ENCODE measurements at places on chromosomes 16 and 17.

DNA sequence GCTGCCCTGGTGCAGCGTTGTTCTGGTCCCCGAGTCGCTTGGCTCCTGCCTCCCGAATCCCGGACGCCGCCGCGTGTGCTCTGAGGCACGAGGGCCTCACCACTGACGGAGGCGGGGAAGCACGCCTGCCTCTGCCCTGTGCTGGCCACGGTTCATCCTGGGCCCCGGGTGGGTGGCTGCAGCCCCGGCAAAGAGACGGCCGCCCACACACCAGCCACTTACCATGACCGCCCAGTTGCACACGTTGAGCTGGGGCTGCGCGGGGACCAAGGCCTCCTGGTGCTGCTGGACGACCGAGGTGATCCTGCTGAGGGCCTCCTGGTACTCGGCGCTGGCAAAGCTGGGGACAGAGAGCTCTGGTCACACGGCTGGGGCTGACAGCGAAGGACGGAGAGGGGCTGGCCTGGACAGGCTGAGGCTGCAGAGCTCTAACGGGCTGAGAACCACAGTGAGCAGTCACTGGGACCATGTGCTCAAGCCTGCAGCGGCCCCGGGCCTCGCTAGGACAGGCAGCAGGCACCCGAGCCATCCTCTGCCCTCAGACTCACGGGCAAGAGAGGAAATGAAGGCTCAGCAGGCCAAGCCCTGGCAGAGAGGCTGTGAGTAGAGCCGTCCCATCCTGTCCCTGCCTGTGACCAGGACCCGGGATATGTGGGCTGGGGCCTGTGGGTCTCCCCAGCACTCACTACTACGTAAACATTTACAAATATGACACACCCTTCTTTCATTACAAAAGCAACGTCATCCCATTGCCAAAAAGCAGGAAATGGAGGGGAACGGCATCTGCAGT is 6.3 kb upstream of the APRT start:
- H3K27me3 ChIP-seq = no peaks in the 10 kb centered on the region
- H3K4me3 ChIP-seq = no peak overlapping the region
- H3K36me3 ChIP-seq = peaks cover 12% of the 10 kb centered on the region
- DNase-seq = no peak
- no peak overlapping the region for H3K27ac ChIP-seq

DNA sequence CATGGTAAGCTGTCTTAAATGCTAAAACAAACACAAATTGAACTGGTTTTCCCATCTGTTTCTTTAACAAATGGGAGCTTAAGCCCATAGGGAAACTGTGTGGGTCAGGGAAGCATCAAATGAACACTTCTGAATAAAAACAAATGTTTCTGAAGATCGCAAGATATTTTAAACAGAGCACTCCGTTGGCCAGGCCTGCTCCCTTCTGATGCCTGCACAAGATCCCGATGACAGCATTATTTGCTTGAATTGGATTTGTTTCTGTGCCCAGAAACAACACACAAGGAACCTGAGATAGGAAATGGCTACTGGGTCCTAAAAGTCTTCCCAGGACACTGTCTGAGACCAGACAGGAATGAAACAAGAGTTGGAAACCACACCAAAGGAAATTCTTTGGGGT is 425.8 kb upstream of the ZFHX3 start:
- H3K36me3 ChIP-seq = no peaks in the 10 kb centered on the region
- H3K27ac ChIP-seq = no peak overlapping the region
- no peaks in the 10 kb centered on the region for H3K4me1 ChIP-seq
- no peak for DNase-seq

- no peaks in the 10 kb centered on the region for H3K4me1 ChIP-seq
- H3K27ac ChIP-seq = no peak overlapping the region
- no peaks in the 10 kb centered on the region for H3K36me3 ChIP-seq
- H3K27me3 ChIP-seq = no peaks in the 10 kb centered on the region
- no peak overlapping the region for H3K4me3 ChIP-seq
These were observed 520.8 kb downstream of the HS3ST4 start for GRCh38 chr16:26212599-26212998.

- H3K27me3 ChIP-seq = peaks cover 5% of the 10 kb centered on the region
- DNase-seq = no peak
- no peaks in the 10 kb centered on the region for H3K4me1 ChIP-seq
- no peak overlapping the region for H3K4me3 ChIP-seq
These were observed 39.1 kb downstream of the ASPA start for GRCh38 chr17:3514873-3515272.

DNA sequence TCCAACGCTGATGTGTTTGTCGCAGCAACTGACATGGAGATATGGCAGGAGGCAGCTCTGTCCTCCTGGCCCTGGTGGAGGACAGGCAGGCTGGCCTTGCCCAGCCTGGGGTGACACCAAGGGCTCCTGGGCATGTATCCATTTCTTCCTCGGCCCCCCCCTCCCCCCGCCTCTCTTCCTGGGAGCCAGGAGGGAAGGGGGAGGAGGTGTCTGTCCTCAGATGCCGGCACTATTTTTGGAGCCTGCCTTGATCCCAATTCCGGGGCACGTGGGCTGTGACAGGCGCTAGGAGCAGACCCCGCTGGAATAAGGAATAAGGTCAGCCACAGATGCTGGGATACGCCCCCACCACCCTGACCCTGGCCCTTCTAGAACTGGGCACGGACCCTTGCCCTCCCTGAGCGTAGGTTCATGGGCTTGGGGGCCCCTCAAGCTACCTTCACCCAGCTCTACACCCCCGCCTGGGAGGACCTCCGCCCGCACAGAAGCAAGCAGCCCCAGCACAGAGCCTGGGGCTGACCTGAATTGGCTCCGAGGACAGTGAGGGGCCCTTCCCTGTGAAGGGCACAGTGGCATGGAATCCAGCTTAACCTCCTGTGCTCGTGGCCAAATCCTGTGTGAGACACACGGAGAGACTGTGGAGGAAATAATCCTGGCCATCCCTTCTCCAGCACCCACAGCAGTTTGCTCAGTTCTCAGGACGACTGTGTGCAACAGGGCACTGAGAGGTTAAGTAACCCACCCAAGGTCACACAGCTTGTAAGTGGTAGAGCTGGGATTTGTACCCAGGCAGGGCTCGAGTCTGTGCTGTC is 24.1 kb downstream of the SEC14L5 start:
- H3K36me3 ChIP-seq = no peaks in the 10 kb centered on the region
- H3K4me1 ChIP-seq = no peaks in the 10 kb centered on the region
- no peak overlapping the region for H3K4me3 ChIP-seq
- H3K27ac ChIP-seq = no peak overlapping the region

- no peak overlapping the region for H3K27ac ChIP-seq
- no peak for DNase-seq
- H3K27me3 ChIP-seq = no peaks in the 10 kb centered on the region
These were observed 30.3 kb downstream of the MEOX1 start for GRCh38 chr17:43631429-43631828.

DNA sequence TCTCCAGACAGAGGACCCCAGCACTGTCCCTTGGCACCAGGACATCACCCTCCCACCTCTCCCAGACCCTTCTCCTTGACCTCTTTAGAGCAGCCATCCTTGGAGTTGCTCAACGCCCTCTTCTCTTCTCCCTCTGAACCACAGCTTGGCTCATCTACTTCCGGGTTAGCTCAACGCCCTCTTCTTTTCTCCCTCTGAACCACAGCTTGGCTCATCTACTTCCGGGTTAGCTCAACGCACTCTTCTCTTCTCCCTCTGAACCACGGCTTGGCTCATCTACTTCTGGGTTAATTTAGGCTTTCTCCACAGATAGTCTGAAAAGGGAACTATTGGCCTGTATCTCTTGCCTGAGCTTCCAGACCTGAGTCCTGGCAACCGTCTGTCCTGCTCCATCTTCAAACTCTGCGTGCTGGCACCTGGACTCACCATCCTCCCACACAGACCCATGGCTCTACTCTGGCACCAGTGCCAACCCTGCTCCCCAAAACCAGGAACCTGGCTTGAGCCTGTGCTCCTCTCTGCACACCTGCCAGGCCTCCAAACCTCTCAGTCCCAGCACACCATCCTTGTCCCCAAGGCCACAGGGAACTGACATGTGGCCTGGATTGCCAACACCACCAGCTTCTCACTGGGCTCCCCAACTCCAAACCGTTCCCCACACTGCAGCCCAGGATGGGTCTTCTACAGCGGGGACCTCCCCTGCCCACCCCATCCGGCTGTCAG is 25.3 kb upstream of the FAAP100 start:
- DNase-seq = no peak
- H3K36me3 ChIP-seq = peaks cover 59% of the 10 kb centered on the region
- H3K27me3 ChIP-seq = no peaks in the 10 kb centered on the region

DNA sequence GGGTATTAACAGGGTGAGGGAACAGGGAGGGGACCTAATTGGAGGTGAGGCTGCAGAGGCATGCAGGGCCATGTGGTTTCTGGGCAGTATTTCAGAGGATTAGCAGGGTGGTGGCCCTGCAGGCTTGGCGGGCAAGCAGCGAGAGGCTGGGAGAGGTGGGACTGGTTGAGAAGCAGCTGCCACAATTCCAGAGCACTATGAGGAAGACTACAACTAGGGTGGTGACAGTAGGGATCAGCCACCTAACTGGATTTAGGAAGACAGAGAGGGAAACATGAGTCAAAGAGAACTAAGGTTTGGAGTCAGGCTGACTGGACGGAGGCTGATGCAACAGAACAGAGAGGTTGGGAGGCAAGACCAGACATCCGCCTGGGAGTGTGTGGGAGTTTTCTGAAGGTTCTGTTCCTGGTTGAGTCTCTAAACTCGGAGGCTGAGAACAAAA is 12.3 kb downstream of the ALOXE3 start:
- H3K4me1 ChIP-seq = peaks cover 10% of the 10 kb centered on the region
- DNase-seq = no peak
- H3K27me3 ChIP-seq = peaks cover 40% of the 10 kb centered on the region
- H3K4me3 ChIP-seq = no peak overlapping the region

GRCh38 chr17:14805348-14805747 is 459.8 kb downstream of the PMP22 start:
- no peak overlapping the region for H3K27ac ChIP-seq
- DNase-seq = no peak
- H3K4me3 ChIP-seq = no peak overlapping the region
- no peaks in the 10 kb centered on the region for H3K4me1 ChIP-seq
- H3K36me3 ChIP-seq = no peaks in the 10 kb centered on the region
- peaks cover 2% of the 10 kb centered on the region for H3K27me3 ChIP-seq

- no peaks in the 10 kb centered on the region for H3K4me1 ChIP-seq
- H3K27ac ChIP-seq = no peak overlapping the region
- H3K27me3 ChIP-seq = no peaks in the 10 kb centered on the region
- H3K4me3 ChIP-seq = no peak overlapping the region
- no peaks in the 10 kb centered on the region for H3K36me3 ChIP-seq
These were observed 172.5 kb downstream of the HS3ST3A1 start for GRCh38 chr17:13429201-13429600.

- H3K27ac ChIP-seq = no peak overlapping the region
- no peak overlapping the region for H3K4me3 ChIP-seq
- DNase-seq = no peak
- H3K27me3 ChIP-seq = peaks cover 14% of the 10 kb centered on the region
- H3K4me1 ChIP-seq = no peaks in the 10 kb centered on the region
These were observed 159.8 kb downstream of the COPRS start for GRCh38 chr17:31699281-31699680.

DNA sequence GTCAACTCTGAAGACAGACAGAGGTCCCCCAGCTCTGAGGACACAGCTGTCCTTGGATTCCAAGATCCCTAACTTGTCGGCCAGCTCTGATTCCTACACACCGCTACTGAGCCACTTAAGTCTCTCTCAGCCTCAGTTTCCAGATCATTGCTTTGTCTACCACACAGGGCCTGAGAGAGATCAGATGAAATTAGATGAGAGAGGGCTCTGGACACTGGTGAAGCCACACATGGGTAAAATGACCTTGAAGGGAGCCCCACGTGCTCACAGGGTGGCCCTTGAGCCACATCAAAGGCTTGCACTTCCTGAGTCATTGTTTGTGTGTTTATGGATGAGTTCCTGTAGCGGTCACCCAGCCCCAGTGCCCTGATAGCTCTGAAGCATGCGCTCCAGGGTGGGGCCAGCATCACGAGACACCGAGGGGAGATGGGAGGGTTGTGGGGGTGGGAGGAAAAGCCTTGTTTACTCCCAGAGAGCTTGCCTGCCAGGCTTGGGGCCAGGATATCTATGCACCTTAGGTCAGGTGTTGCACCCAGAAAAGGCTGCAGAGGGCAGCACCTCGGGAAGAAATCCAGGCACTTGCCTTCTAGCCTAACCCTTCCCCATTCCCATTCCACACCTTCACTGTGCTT is 32.7 kb upstream of the SLC6A2 start:
- no peaks in the 10 kb centered on the region for H3K27me3 ChIP-seq
- no peak for DNase-seq
- no peak overlapping the region for H3K4me3 ChIP-seq
- H3K4me1 ChIP-seq = no peaks in the 10 kb centered on the region
- H3K27ac ChIP-seq = no peak overlapping the region

DNA sequence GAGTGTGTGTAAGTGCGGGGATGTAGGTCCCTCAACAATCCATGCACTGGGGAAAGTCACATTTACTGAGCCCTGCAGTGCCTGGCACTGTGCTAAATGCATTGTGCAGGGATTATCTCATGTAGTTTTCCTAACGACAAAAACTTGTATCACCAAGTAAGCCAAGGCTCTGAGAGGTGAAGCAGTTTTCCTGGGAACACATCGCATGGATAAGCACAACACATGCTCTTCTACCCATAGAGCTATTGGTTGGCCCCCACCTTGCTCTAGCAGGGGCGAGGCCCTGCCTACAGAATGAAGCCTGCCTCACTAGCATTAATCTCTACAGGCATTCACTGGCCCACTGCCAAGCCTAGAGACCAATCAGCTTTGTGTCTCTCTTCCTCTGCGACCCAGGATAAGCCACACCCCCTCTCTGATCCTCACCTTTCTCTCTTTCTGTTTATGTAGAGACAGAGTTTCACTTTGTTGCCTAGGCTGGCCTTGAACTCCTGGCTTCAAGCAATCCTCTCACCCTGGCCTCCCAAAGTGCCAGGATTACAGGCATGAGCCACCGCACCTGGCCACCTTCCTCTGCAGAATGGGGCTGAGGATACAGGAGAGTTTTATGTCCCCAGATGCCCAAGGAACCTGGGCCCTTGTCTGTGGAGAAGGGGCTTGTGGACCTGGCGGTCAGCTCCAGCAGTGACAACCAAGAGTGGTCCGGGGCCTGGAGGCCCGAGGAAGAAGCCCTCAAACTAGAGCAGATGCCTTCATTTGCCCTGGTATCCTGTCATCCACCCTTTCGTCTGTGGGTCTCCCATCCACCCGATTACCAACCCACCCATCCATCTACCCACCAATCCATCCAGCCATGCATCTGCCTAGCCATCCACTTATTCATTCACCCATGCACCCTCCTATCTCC is 12.8 kb downstream of the CDH16 start:
- peaks cover 9% of the 10 kb centered on the region for H3K4me1 ChIP-seq
- H3K27ac ChIP-seq = no peak overlapping the region
- H3K36me3 ChIP-seq = no peaks in the 10 kb centered on the region
- H3K27me3 ChIP-seq = no peaks in the 10 kb centered on the region
